ENCODE measurements at places on chromosomes 5 and 9.

DNA sequence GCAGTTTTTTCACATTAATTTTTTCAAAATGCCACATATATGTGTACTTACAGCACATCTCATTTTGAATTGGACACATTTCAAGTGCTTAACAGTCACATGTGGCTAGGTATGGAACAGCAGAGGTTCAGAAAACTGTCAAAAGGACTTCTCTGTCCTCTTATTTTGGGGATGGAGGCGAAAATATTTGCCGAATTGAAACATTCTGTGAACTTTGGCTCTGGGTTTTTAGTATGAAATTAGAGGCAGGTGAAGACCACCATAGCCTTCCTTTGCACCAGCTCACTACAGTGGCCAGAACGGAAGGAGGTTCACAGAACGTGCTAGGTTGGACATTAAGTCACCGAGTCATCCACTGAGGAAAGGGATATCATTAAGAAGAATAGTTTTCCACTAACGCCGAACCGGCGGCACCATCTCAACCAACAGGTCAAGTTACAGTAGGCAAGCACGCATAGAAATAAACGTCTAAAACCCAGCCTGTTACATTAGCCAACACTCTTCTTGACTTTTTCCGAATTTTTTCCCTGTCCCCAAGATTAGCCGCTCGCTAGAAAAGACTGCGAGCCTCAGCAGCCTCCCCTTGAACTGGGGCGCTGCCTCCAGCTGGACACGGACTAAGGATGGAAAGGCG, 1.8 kb upstream of the TLE4 start:
- DNase-seq = no peak

DNA sequence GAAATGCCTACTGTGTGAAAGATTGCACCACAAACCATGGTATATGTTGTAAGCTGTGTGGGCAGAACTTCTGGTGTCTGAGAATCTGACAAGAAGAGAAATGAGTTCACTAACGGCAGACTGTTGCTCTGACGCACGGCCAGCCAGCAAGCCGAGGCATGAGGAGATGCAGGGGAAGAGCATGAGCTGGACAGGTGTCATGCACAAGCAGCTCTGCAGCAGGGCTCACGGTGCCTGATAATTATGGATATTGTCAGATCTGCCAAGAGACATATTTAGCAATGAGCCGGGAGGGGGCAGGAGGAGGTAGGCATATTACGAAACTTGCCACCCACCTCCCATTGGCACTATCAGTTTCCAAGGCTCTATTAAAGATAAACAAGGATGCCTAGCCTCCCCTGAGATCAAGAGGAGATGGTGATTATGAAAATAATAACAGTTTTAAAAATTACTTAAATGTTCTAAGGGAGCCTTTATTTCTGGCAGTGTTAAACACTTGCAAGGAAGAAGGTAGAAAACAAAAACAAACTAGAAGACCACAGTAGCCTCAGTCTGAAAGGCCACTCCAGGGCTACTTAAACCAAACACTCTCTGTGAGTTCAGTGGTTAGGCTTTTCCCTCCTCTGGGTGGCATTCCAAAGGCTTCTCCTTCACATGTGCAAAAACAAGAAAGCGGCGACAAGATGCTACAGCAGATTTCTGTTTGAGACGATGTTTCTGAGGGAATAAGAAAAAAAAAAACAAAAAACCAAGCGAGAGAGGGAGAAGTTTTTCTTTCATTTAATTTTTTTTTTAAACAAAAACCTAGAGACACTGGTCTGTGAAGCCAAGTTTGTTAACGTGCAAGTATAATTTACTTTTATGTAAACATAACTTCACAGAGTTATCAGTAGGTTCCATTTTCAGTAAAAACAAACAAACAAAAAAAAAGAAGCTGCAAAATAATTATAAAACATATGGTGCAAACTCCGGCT, 339.5 kb downstream of the BNC2 start:
- no peak for DNase-seq

DNA sequence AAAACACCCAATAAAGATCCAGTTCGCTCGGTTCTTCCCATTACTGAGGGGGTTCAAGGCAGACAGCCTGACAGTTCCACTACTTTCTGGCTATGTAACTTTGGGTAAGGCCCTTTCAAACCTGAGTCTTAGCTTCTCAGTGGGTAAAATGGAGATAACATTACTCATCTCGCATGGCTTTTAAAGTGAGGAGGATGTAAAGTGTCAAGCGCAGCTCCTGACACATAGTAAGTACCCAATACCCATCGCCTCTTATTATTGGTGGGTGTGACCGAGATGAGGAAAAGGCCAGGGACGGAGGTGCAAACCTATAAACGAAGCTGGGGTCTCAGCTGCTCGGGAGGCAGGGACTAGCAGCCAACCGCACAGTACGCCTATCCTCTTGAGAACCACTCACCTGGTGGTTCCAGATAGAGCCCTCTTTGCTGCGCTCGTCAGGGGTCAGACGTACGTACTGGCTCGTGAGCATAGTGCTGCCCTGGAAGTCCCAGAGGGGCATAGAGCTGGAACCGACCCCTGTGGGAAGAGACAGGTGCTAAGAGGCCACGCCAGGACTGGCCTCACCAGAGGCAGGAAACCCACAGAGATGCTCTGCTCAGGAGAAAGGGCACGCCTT, 584 bp downstream of the LMAN2 start:
- no peak for DNase-seq

- no peak for DNase-seq
Observed at GRCh38 chr5:115558388-115558956, 13.9 kb upstream of the FEM1C start.

DNA sequence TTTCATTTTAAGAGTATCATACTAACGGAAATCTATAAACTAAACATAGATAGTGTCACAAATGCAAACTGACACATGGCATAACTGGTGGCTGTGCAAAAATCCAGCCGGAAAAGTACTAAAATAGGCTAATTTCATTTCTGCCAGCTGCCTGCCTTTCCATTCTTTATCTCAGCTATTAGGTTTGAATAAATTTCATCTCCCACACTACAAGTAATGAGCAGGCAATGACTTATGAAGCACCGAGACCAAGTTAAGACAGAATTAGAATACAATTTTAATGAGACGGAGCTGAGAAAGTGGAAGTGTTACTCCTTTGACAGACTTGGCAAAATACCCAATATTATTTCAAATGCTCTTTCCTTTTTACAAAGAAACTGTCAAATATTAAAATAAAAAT, 258.8 kb upstream of the ZNF608 start:
- no peak for DNase-seq

DNA sequence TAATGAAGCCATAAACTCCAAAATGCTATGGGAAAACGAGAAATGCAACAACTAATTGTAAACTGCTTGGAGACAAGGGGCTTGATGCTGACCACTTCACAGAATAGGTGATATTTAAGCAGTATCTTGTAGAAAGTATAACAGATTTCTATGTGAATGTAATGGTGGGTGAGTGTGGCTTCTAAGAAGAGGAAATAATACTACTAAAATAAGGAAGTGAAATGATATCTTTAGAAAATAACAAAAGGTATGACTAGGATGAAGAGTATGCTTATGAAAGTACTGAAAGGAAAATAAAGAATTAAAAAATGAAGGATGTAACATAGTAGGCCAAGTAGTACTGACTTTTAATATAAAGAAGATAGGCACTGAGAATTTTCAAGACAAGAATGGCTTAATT, 94.2 kb downstream of the AGTPBP1 start:
- DNase-seq = no peak

GRCh38 chr5:181223058-181223728, at the start of gene TRIM41:
TRIM41 (plus strand) TSS chr5:181223281; CDS start chr5:181224000, 719 bp downstream.
- peak; percentile 92 for DNase-seq

DNA sequence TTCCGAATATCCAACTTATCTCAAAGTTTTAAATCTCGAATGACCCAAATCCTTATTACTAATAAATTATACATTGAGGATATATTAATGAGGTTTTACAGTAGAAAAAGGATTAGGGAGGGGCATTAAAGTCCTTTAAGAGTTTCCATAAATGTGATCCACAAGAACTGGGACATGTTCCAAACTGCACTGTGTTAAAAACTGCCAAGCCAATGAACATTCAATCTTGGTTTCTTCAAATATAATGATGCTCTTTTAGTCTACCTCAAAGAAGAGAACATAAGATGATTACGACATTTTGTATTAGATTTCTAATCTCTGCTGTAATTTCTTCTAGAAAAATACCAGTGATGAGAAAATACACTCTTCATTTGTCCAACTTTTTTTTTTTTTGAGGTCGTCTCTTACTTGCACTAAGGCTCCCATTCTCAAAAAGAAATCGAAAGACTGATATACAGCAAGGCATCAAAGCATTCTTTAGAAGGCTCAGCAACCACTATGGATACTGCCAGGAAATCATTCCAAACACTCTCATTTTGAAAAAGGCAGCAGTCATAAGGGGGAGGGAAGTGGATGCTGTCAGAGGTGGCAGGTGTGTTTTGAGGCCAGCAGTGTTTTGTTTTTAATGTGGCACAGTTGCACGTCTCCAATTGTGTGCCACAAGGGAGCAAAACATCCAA, 1.7 kb downstream of the PTAR1 start:
- DNase-seq = no peak

DNA sequence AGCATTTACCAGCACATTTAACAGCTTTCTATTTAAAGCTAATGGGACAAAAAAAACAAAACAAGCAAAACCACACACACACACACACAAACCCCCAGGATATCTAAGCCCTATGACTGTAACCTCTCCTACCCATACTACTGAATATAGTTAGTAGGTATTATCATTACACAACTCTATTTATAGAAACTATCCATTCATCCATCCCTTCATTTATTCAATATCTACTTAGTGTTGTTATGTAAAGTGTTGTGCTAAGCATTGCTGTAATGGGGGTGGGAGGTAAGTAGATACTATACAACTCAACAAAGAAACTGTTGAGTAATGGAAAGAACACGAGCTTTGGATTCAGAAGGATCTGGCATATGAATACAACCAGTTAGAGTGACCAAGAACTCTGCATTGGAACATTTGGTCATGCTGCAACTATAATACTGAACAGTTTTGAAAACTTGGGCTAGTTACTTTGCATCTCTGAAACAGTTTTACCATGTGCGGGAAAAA, 82.3 kb upstream of the ZNF608 start:
- DNase-seq = no peak

GRCh38 chr9:81676395-81676794, 13.0 kb downstream of the TLE1 start:
- no peak for DNase-seq

DNA sequence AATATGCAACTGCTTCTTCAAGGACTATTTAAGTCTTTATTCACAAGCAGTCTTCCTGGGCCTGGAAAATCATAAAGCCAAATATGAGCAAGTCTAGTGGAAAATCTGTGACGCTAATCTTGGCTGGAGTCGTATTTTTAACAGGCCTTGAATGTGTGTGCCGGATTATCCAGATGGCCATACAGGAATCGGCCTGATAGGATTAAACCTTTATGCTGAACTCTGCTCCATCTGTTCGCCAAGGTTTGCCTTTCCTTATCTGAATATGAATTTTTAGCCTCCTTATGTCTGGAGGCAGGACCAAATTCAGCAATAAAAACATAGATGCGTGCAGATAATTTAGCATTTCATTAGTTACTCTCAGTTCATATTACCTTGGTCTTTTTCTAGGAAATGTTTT, 294.5 kb downstream of the EBF1 start:
- no peak for DNase-seq

DNA sequence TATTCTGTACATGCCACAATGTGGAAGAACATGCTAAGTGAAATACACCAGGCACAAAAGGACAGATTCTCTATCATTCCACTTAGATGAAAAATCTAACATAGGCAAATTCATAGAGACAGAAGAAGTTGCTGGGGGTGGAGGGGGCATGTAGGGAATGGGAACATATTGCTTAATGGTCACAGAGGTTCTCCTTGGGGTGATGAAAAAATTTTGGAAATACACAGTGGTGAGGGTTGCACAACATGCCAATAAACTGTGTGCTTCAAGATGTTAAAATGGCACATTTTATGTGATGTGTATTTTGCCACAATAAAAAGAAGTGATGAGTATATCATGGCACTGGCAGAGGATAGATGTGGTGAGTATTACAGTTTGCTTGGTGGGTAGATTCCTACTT, 111.9 kb downstream of the SUSD1 start:
- DNase-seq = no peak

- DNase-seq = no peak
Observed at GRCh38 chr9:130246126-130246525, 19.4 kb upstream of the HMCN2 start.

DNA sequence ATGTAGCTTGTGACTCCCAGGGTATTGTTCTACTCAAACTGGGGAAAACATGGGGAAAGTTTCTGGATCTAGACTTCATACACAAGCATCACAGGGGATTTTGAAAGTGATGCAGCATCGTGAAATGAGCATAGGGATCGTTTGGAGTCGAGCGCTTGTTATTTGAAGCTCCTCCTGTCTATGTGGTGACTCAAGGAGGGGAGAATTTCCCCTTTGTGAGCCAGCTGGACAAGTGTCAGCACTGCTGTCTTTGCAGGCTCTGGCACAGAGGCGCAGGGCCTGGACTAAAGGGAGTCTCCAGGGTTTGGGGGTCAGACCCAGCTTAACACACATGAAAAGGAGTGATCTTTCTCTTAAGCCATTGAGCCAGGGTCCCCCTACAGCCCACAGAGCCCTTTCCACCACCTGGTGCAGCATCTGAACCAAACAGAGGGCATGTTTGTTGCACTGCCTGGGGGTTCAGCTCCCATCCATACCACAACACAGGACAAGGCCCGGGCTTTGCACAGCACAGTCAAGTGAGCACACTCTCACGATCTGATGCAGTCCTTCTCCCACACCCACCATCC, 51.0 kb downstream of the IRF1 start:
- no peak for DNase-seq

GRCh38 chr5:14598225-14598624, 16.6 kb downstream of the OTULINL start:
- DNase-seq = no peak

DNA sequence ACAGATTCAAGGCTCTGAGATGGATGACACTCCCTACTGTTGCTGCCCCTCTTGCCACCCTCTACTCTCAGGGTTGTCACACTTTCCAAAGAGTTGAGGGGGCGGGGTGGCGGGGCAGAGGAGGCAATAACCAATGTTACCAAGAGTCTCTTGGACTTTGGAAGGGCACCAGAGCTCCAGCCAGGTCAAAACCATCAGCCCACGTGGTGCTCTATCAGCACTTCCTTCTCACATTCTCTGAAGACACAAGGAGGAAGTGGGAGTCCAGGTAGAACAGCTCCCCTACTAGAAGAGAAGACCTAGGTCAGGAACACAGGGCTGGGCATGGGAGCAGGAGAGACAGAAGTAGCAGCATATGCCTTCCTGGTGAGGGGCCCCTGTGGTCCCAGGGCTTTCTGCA, 33.0 kb upstream of the PIK3R1 start:
- no peak for DNase-seq

GRCh38 chr5:169954786-169955185, 25.5 kb downstream of the INSYN2B start:
- no peak for DNase-seq

DNA sequence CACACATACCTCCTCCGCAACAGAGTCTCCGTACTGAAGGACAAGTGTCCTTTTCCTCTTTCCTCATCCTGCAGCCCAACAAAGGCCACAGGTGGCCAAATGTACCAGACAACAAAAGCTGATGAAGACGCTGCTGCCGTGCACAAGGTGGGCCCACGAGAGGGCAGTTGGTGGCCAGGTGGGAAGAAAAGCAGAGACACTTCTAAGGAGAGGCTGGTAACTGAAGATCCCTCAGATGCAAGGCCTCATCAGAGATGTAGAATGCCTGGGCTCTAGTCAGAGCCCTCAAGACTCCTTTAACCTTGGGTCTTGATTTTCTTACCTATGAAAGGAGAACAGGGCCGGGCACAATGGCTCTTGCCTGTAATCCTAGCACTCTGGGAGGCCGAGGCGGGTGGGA, 75.7 kb downstream of the NRG2 start:
- no peak for DNase-seq

- DNase-seq = no peak
Observed at GRCh38 chr5:39360471-39361111, 3.7 kb downstream of the C9 start.

All from T-helper 17 cell (primary cell).